Stimulated activated CD8-positive, alpha-beta memory T cell treated with anti-CD3 and anti-CD28 coated beads, Interleukin-15, amount 100 ng/mL, for 24 hours (primary cell): ENCODE measurements at places on chromosomes 6 and 20.

DNA sequence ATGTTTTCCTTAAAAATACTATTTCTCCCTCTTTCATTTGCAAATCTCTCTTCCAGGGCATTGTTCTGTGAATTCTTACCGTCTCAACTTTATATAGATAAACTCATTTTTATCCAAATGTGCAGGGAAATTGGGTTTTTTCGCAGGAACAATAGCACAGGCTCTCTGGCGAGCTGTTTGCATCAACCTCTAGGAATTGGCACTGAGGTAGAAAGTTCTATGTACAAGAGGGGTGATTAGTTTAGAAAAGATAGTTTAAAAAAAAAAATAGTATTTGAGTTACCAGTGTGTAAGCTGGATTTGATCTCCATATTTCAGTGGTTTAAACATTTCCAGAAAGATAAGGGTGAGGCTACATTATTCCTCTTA is 129.7 kb upstream of the BTN3A2 start:
- no peak for DNase-seq

DNA sequence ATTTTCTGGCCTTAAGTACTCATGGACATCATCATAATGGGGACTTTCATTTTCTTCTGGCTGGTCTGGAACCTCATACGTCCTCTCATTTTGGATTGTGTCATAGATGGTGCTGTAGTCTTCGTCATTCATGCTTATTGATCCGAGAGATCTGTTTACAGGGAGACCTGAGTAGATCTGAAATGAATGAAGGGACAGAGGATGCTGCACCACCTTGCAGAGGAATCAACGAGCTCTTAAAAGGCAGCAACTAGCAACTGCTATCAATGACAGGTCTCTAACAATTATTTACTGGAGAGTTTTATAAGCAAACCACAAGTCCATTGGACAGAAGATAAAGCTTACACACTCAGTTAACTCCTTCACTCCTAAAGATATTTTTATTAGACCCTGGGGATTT is 49.7 kb upstream of the ENPP4 start:
- no peak for DNase-seq

DNA sequence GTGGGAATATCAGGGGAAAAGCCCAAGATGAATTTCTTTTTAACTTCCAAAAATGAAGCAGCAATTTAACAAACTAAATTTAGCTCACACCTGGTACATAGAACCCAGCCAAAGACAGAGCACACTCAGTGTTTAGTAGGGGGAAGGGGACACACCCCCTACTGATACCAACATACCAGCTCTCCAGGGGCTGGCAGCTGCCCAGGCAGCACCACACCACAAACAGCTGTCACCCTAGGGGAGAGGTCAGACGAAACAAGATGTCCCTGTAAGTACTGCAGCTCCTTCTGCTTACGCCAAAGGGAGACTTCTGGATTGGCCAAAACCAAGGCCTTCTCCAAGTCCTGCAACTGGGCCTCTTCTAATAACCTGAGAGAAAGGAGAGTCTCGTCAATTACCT is 26.0 kb downstream of the MDN1 start:
- DNase-seq, result no peak

GRCh38 chr6:72783035-72783434 is 161.2 kb downstream of the KCNQ5 start:
- no peak for DNase-seq

DNA sequence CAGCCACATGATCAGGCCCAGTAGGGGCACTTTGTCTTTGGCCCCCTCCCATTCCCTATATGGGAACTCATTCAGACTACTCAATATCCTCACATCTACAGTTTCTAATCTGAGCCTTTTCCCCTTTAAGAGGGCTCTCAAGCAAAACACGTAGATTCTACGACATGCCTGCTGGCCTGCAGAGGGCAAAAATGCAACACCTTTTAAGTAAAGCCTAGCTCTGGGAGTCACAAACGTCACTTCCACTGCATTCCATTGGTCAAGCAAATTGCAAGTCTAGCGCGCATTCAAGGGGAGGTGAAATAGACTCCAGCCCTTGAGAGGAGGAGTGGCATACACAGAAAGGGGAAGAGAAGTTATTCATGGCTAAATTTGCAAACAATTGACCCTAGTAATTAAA is 70.6 kb downstream of the CDC40 start:
- no peak for DNase-seq

DNA sequence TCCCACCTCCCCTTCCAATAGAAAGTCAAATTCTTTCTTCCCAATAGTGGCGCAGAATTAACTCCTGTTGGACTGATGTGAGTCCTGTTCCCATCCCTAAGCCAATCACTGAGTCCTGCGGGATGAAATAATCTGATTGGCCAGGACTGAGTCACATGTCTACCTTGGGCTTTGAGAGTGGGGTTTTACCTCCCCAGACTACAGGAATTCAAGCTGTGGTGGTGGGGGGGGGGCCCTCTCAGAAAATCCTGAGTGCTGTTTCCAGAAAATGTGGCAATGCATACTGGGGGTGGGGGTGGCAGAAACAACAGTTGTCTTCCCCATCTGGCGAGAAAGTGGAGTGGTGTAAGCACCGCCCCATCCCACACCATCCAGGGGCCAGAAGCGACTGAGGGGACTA is 65.7 kb downstream of the CTCFL start:
- DNase-seq, result no peak

DNA sequence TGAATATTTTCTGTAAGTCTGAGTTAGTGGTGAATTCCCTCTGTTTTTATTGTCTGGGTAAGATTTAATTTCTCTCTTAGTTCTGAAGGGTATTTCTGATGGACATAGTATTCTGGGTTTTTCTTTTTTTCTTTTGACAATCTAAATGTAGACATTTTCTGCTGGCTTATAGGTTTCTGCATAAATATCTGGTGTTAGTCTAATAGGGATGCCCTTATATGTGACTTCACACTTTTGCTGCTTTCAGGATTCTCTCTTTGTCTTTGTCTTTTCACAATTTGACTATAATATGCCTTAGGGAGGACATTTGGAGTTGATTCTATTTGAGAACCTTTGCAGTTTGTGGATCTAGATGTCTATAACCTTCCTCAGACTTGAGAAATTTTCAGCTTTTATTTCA is 667.2 kb downstream of the EPHA7 start:
- no peak for DNase-seq

- DNase-seq, result no peak
Measured at GRCh38 chr20:40493549-40493948, 195.5 kb downstream of the MAFB start.

DNA sequence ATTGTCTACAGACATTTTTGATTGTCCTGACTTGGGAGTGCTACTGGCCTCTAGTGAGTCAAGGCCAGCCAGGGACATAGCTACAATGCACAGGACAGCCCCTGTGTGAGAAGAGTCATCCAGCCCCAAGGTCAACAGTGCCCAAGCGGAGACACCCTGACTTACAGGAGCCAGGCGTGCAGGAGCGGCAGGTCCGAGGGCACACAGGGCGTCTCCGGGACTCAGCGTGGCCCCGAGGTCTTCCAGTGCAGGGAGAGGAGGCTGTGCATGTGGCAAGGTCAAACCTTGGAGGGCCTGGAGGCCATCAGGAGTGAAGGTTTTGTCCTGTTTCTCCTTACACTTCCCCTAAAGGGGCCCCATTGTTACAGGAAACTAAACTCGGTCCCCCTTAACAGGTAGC is 41.3 kb upstream of the QKI start:
- no peak for DNase-seq

DNA sequence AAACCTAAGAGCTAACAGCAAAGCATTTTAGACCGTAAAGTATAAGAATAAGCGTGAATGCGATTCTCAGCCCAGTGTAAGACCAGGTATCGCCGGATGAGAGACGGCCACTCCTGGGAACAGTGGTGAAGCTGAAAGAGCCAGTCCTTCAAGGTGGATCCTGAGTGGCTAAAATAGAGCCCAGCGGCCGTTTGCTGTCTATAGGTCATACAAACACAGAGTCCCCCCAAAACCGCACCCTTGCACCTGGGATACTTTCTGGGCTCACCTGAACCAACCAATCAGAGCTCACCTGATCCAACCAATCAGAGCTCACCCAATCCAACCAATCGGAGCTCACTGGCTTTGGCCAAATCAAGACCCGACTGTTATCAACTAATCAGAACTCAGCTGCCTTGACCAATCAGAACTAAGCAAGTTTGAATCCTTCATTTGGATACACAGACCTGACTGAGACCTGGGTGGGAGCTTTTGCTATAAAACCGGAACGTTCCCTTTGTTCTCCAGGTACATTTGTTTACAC is 248.2 kb downstream of the DLL1 start:
- DNase-seq, result no peak

DNA sequence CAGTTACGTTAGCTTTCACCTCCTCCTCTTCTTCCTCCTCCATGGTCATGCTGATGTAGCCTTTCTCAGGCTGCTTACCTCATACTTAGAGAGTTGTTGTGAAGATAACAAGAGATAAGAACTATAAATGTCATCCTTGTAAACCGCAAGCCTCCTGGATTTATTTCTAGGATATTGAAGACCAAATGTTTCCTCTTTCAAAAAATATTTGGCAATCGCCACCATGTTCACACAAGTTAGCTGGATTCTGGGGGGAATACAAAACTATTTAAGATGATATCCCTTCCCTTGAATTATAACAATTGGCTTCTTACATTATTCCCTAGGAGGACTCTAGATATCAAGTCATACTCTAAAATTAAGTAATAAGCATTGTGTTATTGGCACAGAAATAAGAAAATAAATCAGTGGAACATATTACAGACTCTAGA is 99.8 kb upstream of the PLEKHG1 start:
- no peak for DNase-seq

- no peak for DNase-seq
Measured at GRCh38 chr20:53335555-53335954, 258.1 kb downstream of the ZNF217 start.

DNA sequence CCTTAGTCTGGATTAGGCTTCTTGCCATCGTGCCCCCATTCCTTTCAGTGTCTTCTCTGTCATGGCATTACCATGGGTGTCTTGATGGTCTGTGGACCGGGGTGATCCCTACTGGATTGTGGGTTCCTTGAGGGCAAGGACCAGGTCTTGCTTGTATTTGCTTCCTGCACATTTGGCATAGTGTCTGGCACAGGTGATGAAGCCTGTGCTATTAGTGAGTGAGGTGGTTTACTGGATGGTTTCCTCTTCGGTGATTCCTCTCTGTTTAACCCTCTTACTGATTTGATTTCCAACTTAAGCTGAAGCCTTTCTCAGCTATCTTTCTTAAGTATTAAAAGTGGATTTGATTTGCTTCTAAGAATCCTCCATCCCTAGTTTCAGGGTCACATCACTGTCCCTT is 162.3 kb downstream of the GRM1 start:
- no peak for DNase-seq

GRCh38 chr6:27986928-27987725 is 30.1 kb downstream of the OR2B6 start:
- DNase-seq, result no peak

DNA sequence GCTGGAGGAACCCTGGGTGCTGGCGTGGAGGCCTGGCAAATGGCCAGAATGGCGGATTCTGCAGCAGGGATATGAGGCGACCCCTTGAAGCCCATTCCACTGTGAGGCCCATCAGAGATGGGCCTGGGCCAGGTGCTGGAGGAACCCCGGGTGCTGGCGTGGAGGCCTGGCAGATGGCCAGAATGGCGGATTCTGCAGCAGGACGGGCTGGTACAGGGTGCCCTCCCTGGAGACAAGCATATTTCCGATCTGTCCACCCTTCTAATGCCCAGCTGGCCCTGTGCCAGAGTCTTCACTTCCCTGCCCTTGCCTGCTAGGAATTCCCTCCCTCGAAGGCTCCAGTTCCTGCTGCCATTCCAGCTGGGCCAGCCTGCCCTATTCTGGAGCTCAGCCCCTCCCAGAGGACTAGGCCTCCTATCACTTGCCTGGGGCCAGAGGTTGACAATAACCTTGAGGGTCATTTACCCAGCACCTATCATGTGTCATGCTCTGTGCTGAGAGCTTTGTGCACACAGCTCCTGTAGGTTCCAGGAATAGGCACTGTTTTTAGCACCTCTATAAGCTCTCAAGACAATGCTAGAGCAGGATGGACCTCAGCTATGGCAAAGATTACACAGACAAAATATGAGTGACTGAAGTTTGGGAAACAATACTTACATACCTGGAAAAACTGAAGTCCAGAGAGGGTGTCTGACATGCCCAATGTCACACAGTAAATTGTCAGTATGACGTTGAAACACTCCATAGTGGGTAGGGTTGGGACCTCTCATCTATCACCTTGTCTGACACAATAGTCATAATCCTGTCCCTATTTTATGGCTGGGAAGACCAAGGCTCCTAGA is 21.4 kb downstream of the SUN5 start:
- no peak for DNase-seq

GRCh38 chr20:48523191-48523995 is 304.4 kb downstream of the PREX1 start:
- DNase-seq, result no peak

GRCh38 chr6:71250099-71250602 is 38.5 kb upstream of the OGFRL1 start:
- DNase-seq, result no peak

GRCh38 chr6:22706651-22707050 is 137.3 kb downstream of the HDGFL1 start:
- DNase-seq, result no peak

GRCh38 chr6:168332020-168332419 is 12.4 kb upstream of the DACT2 start:
- DNase-seq, result no peak

DNA sequence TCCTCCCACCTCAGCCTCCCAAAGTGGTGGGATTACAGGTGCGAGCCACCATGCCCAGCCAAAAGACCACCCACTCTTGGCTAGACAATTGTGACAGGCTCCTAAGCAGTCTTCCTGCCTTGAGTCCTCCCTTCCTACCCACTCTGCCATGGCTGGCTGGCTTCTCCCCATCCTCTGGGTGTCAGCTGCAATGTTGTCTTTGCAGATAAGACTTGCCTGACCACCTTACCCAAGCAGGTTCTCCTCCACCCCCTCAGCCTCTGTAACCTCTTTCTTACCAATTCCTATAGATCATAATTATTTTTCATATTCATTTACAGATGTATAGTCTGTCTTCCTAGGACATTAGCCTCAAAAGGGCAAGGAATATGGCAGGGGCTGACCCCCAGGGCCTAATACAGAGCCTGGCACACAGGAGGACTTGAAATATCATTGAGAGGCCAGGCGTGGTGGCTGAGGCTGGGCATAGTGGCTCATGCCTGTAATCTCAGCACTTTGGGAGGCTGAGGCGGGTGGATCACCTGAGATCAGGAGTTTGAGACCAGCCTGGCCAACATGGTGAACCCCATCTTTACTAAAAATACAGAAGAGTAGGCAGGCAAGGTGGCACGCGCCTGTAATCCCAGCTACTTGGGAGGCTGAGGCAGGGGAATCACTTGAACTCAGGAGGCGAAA is 28.7 kb upstream of the SPAG4 start:
- no peak for DNase-seq

DNA sequence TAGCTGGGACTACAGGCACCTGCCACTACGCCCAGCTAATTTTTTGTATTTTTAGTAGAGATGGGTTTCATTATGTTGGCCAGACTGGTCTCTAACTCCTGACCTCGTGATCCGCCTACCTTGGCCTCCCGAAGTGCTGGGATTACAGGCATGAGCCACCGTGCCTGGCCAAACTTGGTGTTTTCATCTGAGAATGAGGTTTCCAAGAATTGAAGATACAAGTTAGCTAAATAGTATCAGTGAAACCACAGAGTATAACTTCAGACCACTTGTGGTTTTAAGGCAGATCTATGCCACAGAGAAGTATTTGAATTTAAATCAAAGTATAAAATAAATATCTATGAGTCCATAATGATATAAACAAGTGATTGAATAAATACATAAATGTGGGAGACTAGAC is 70.1 kb downstream of the SLC16A10 start:
- no peak for DNase-seq

GRCh38 chr20:33338467-33339258 is 55.6 kb downstream of the BPIFB1 start:
- no peak for DNase-seq
